ENCODE measurements at places on chromosomes 1 and 21. TPM values are rescaled to one million over a fixed set of nuclear protein-coding genes. Genes with fewer than 3 reads are reported as not detected.
A peak's percentile ranks its signal among the peaks of the same experiment; 100 is the strongest.

DNA sequence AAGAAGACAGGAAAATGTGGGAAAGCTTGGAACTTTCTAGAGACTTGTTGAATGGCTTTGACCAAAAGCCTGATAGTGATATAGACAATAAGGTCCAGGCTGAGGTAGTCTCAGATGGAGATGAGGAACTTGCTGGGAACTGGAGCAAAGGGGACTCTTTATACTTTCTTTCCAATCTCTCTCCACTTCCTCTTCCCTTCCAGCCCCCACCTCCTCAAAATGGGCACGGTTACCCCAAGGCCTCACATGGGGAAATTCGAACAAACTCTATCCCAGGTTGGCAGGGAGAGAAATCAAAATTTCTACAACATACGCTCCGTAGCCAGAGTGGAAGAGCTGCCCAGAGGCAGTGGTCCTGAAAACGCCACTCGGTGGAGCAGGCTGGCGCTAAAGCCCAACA, 15.2 kb downstream of the PPT1 start:
- DNase-seq = no peak

DNA sequence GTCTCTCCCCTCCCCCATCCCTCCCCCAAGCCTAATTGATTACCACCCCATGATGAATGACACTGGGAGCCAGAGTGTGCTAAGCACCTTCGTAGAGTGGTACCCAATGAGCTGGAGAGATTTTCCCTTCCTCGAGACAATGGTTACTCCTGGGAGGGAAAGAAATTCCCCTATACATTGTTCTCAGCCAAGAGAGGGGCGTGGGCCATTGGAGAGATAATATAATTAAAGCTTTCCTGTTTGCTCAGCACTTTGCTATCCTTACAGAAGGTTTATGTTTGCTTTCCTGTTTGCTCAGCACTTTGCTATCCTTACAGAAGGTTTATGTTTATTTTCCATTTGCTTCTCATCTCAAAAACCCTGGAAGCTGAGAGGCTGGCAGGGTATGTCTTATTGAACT, 126.1 kb upstream of the KLHDC7A start:
- DNase-seq = no peak

- DNase-seq = peak; percentile 50
Observed at GRCh38 chr1:59947047-59947938, 20.7 kb upstream of the CYP2J2 start.

Gene CD1B
- polyA plus RNA-seq = not detected

Gene LCE1D
- not detected for polyA plus RNA-seq
